ENCODE measurements at places on chromosomes 1 and 21. TPM values are rescaled to one million over a fixed set of nuclear protein-coding genes. Genes with fewer than 3 reads are reported as not detected.

TMEM240 gene
- total RNA-seq = 18.9 TPM

TDRD5 gene
- total RNA-seq = not detected

BARHL2 gene
- total RNA-seq = not detected

NTMT2 gene
- not detected for total RNA-seq

SPRR3 gene
- not detected for total RNA-seq

PTPN22 gene
- 1.1 TPM for total RNA-seq

NBPF6 gene
- total RNA-seq = not detected

XCL1 gene
- total RNA-seq = not detected

GPR52 gene
- 1.5 TPM for total RNA-seq

ZNF593OS gene
- not detected for total RNA-seq

MDM4 gene
- 57.3 TPM for total RNA-seq

FMN2 gene
- 13.7 TPM for total RNA-seq

AQP10 gene
- total RNA-seq = not detected

ZDHHC18 gene
- 9.1 TPM for total RNA-seq

DCDC2B gene
- not detected for total RNA-seq

GCSAML gene
- total RNA-seq = 1.4 TPM

LY9 gene
- total RNA-seq = 0.16 TPM

GPR161 gene
- total RNA-seq = 23.0 TPM

OR14K1 gene
- total RNA-seq = 0.99 TPM

RUNX3 gene
- total RNA-seq = not detected

SARS1 gene
- total RNA-seq = 106 TPM

TSPEAR gene
- not detected for total RNA-seq

C1QA gene
- total RNA-seq = 80.3 TPM

HES3 gene
- total RNA-seq = not detected

SZRD1 gene
- 65.9 TPM for total RNA-seq

SHE gene
- 10.2 TPM for total RNA-seq

LDLRAP1 gene
- 17.4 TPM for total RNA-seq

ADAM30 gene
- total RNA-seq = not detected

DMRTA2 gene
- not detected for total RNA-seq

LCE3D gene
- total RNA-seq = not detected

DIRAS3 gene
- 1.4 TPM for total RNA-seq

Data from sigmoid colon (tissue), 7 donors.